ENCODE measurements at places on chromosomes 7 and 10.

- no peak for DNase-seq
These were observed 366.4 kb upstream of the PLXDC2 start for GRCh38 chr10:19449860-19450259.

DNA sequence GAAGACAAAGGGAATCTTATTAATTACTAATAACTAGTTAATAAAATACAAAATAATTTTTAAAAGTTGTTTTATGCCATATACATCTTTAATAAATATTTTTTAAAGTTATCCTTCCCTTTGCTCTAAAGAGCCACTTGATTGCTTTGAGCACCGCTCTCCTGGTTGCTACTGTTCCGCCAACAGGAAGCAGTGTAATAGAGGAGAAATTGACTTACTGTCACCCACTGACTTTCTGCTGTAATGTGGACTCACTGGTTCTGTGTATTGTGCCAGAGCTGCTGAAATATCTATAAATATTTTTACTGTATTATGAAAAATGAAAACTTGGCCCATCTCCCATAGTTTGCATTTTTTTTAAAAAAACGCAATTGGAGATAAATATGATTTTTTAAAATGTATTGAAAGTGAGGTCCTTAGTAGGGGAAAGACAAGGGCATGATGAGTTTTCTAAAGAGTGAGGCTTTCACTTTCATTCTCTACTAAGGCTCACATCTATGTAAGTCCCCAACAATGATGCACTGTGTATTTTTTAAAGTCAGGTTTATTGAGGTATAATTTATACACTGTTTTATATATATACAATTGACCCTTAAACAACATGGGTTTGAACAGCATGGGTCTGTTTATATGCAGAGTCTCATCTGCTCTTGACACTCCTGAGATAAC, 100.5 kb downstream of the NPY start:
- DNase-seq = no peak

GRCh38 chr10:86287966-86288579, 78.5 kb downstream of the GRID1 start:
- no peak for DNase-seq

GRCh38 chr10:123926401-123927264, 35.0 kb upstream of the CPXM2 start:
- DNase-seq = no peak

- no peak for DNase-seq
These were observed 674 bp downstream of the AMZ1 start for GRCh38 chr7:2688409-2689342.
